NCI-H2029 (cell line): ENCODE measurements at places on chromosomes 16 and 17.
A peak's percentile ranks its signal among the peaks of the same experiment; 100 is the strongest.

DNA sequence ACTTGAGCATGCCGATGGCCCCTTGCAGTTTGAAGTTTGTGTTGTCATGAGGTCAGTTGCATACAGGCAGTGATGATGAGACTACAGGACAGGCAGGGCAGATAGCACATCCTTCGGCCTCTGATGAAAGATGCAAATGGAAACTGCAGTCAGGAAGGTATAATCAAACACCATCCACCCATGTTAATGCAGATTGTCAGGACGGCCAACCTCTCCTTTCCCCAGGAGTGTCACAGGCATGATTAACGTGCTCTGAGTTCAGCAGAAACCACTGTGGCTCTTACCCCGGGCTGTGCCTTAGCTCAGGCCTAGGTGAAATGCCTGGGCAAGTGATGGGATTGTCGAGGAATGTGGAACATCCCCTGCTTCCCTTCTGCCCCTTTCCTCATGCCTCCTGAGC lies 893.5 kb upstream of the RBFOX1 start:
- DNase-seq = no peak

DNA sequence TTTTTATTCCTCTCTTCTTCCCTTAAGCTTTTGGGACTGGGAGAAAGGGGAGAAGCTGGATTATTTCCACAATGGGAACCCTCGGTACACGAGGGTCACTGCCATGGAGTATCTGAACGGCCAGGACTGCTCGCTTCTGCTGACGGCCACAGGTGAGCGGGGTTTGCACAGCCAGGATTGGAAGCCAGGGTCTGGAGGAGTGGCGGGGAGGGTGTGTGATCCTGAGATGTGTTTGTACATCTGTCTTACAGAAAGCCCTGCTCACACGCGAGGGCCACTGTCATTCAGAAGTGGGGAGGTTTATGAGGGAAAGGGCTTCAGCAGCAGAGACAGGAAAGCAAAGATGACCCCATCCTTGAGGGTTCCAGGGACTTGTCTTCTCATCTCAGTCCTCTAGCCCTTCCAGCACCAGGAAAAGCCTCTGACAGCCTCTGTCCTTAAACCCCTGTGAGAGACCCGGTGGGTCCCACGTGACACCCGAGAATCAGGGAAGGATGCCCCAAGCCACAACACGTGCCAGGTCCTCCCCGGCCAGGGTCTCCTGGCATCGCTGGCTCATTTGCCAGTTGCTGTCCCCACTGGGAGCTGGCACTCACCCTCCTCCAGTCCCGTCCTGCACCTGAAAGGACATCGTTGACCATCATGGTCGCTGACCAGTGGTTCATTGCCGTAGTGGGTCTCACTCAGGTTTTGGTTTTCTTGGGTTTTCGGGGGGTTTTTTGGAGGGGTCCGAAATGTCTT lies 44.3 kb upstream of the CHMP6 start:
- DNase-seq = no peak

GRCh38 chr16:86566966-86567700 lies 504 bp downstream of the FOXC2 start:
- DNase-seq = no peak

- DNase-seq = peak; percentile 8
These were observed 19.7 kb upstream of the MEIOC start for GRCh38 chr17:44636562-44636961.

DNA sequence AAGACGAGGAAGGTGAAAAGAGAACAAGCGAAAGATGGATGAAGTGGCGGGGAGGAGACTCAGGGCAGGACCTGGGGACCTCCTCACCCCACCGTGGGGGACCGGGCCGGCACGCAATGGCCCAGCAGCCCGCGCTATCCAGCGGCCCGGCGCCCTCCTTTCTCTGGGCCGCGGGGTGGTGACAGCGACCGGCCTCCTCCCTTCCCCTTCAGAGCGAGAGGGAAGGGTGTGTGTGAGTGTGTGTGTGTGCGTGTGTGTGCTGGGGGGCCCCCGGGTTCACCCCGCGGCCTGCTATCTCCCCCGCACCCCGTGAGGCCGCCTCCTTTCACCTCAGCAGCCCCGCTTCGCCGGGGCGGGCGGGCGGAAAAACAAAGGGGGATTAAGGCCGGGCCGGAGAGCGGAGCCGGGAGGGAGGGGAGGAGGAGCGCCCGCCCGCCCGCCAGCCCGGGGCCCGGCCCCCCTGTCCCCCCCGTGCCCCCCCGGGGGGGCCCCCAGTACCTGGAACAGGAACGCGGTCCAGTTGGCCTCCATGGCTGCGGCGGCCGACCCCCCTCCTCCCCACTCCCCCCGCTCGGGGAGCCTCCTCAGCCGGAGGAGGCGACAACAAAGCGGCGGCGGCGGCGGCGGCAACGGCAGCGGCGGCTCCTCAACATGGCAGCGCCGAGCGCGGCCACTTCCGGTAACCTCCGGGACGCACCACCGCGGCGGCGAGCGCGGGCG lies at the start of gene VEZF1:
VEZF1 (minus strand) TSS at position 674 of the 720 bp plus-strand sequence; CDS start at position 531, 143 bp downstream.
- peak; percentile 55 for DNase-seq

GRCh38 chr17:34377078-34377823 lies 14.2 kb upstream of the CCL1 start:
- DNase-seq = no peak

DNA sequence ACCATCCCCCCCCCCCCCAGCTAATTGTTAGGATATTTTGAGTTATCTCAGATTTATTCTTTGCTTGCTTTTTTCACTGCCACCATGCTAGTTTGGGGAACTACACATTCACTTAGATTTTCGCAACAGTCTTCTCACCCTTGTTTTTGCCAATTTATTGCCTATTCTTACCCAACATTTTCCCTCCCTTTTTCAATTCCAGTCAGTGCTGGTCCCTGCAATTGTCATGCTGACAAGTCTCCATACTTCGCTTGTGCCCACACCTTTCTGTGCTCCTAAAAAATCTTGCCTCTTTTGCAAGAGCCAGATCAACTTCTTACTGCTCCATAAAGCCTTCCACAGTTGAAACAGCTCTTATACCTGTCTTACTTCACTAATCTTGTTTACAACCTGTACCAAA lies 16.3 kb downstream of the TNRC6A start:
- no peak for DNase-seq

DNA sequence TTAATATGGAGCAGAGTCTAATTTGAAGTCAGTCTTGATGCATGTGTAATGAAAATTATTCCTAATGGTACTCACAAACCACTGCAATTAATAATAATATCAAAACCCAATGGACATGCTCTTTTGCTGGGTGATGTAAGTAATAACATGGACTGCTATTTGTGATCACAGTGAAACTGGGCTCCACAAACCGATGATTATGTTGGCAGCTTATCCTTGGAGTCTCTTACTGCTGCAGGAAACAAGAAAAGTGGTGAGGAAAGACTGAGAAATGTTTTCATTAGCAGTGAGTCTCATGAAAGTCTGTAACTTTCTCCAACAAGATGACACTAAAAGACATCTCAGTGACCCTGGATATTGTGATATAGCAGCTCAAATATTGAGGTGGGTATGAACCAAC lies 45.2 kb downstream of the TMEM100 start:
- no peak for DNase-seq

- DNase-seq = peak; percentile 6
These were observed 58.1 kb downstream of the ZFHX3 start for GRCh38 chr16:72989579-72990551.

GRCh38 chr16:63938661-63939060 lies 1183.2 kb downstream of the CDH11 start:
- no peak for DNase-seq

- DNase-seq = no peak
These were observed 206.4 kb downstream of the KATNIP start for GRCh38 chr16:27756206-27756970.

DNA sequence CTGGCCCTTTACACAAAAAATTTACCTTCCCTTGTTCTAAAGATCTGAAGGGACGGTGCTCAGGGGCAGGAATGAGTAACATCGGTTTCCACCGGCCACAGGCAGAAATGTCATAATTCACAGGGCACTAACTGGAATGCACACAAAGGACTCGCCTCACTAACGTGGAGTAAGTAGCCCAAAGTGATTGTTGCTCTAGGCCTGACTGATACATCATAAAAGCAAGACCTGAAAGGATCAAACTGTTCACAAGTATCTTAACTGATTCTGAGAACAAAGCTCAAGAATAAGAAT lies 8.9 kb upstream of the TCF25 start:
- no peak for DNase-seq

DNA sequence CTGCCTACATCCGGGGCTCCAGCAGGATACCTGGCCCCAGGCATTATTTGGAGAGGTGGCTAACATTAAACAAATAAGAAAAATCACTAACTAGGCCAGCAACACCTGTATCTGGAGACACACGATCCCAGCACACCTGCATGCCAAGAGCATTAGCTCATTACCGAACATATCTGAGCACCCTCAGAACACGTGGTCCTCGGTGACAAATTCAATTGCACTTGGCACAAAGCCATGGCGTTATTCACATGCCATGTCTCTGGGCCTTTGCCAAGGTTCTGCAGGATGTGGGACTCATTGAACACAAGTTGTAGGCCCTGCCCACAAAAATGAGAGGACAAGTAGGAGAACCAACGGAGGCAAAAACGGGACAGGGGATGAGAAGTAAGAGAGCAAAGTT lies 552.3 kb downstream of the TOX3 start:
- peak; percentile 92 for DNase-seq

GRCh38 chr16:81650982-81651562 lies 128.0 kb upstream of the PLCG2 start:
- DNase-seq = no peak

GRCh38 chr16:88815901-88816589 lies 4.3 kb upstream of the APRT start:
- DNase-seq = peak; percentile 5

DNA sequence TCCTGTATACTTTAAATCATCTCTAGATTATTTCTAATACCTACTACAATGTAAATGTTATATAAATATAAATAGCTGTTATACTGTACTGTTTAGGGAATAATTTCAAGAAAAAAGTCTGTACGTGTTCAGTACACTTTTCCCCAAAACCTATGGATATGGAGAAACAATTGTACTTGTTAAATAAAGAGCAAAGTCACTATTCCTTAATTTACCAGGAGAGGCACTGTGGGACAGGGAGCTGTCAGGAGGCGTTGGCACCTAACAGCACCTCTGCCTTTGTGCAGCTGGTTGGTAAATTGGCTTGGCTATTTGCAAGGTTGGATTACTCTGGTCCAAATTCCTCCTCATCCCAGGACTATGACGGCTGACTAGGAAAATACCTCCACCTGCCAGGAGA lies 28.0 kb downstream of the CRHR1 start:
- no peak for DNase-seq

DNA sequence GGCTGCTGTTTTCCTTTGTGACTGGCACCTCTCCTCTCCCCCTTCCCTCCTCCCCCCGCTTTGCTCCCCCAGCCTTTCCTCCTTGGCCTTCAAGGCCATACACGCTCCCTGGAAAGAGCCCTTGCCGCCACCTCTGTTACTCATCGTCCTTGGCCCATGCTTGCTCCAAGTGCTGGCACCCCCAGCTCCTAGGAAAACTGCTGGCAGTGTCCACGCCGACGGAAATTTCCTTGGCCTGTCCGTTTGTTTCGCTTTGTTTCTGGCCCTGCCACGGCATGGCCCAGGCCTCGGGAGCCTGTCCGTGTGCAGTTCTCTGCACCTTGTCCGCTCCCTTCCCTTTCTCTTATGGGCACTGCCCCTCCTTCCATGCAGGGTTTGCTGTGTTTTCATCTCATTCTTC lies 18.0 kb downstream of the CA5A start:
- no peak for DNase-seq

DNA sequence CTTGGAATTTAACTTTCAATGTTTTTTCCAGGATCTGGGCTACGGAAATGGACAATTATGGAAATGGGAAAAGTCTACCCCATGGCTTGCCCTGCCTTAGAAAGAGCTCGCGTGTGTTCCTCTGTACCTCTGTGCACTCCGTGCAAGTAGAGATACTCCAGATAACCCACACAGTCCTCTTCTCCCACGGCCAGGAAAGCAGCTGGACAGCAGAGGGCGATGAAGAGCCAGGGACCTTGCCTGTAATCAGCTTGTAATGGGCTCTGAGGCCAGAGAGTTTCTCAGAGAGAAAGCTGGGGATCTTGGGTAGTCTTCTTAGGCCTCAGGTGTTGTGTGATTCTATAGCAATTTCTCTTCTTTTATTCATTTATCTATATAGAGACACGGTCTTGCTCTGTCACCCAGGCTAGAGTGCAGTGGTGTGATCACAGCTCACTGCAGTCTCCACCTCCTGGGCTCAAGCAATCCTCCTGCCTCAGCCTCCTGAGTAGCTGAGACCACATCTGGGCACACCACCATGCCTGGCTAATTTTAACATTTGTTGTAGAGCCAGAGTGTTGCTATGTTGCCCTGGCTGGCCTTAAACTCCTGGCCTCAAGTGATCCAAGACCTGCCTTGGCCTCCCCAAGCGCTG lies 2.4 kb upstream of the SOCS7 start:
- DNase-seq = peak; percentile 47

DNA sequence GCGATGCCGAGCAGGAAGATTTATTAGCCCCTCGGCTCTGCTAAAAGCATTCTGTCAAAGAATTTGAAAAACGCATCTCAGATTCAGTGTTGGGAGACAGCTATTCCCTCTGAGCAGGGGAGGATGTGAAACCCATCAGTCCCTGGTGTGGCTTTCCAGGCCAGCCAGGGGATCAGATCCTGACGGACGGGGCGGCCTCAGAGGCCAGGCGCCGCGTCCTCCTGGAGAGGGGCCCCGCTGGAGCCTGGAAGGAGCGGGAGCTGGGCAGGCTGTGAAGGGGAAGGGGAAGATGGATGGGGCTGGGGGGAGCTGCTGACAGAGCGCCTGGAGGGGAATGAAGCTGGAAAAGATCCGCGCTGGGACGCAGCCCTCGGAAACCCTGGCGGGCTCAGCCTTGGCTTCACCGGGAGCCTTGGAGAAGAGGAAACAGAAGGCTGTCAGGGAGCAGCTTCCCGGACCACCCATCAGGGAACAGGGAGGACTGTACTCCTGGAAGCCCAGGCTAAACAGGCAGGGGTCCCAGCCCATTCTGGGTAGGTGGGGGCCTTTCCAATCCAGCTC lies 358.0 kb downstream of the C16orf95 start:
- no peak for DNase-seq
